ENCODE measurements at places on chromosomes 2 and 18. TPM values are rescaled to one million over a fixed set of nuclear protein-coding genes. Genes with fewer than 3 reads are reported as not detected.

MAPK4 gene
- 2.4 TPM for total RNA-seq

MPP4 gene
- total RNA-seq: 0.77 TPM

RTP5 gene
- total RNA-seq: not detected

DNA sequence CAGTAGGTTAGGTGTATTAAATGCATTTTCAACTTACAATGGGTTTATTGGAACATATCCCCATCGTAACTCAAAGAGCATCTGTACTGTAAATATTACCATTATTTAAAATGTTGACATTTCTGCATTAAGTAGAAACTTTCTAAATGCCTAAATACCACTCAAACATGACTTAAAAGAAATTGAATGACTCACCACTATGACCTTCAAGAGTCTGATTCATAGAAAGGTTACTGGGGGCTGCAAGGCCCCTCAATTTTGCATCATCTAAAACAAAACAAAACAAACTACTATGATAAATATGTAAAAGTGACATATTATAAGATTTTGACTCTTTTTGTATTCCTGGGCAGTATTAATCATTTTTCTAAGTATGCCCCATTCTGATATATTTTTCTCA, 7.6 kb downstream of the WDR35 start:
- H3K4me1 ChIP-seq: no peaks in the 10 kb centered on the region
- H3K27me3 ChIP-seq: no peaks in the 10 kb centered on the region
- H3K4me3 ChIP-seq: no peak overlapping the region
- H3K36me3 ChIP-seq: no peaks in the 10 kb centered on the region
- no peak for DNase-seq
- H3K27ac ChIP-seq: no peak overlapping the region

GRCh38 chr18:27750014-27750413, 426.9 kb downstream of the CDH2 start:
- H3K36me3 ChIP-seq: no peaks in the 10 kb centered on the region
- H3K27me3 ChIP-seq: no peaks in the 10 kb centered on the region
- H3K27ac ChIP-seq: no peak overlapping the region
- no peak overlapping the region for H3K4me3 ChIP-seq
- H3K4me1 ChIP-seq: no peaks in the 10 kb centered on the region

DNA sequence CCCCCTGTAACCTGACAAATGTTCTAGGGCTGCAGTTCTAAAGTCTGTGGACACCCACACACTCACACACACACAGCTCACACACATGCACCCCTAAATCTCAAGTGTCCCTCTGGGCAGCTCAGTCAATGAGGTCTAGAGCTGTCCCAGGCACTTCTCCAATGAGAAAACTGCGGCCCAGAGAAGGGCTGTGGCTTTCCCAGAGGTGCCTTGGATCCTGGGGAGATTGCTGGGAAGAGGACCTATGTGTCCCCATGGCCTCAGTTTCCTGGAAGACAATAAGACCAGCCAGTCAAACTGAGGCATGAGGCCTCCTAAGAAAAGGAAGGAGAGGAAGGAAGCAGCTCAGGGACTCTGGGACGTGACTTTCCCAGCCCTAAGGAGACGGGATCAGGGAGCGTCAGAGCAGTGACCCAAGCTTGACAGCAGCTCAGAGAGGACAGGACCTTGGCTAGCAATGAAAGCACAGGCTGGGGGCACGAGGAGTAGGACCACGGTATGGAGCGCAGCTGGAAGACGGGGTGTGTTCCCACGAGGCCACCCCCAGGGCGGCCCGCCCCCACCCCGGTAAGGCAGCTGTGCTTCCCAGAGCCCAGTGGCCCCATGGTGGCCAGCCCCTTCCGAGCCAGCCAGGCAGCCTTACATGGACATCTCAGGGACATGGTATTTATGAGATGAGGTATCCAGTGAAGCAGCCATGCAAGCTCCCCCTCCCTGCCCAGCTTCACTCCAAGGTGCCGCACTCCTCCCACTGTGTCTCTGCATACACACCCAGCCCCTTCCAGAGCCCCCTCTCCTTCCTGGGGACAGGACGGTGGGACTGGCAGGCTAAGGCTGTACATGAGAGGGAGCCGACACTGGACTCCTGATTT, 46.0 kb downstream of the TNS1 start:
- H3K36me3 ChIP-seq: no peaks in the 10 kb centered on the region
- H3K27me3 ChIP-seq: no peaks in the 10 kb centered on the region
- no peak overlapping the region for H3K4me3 ChIP-seq
- no peak overlapping the region for H3K27ac ChIP-seq
- peaks cover 18% of the 10 kb centered on the region for H3K4me1 ChIP-seq

- H3K4me1 ChIP-seq: no peaks in the 10 kb centered on the region
- H3K27ac ChIP-seq: no peak overlapping the region
- H3K4me3 ChIP-seq: no peak overlapping the region
- no peaks in the 10 kb centered on the region for H3K27me3 ChIP-seq
Observed at GRCh38 chr2:126700677-126701076, 44.7 kb downstream of the GYPC start.

DNA sequence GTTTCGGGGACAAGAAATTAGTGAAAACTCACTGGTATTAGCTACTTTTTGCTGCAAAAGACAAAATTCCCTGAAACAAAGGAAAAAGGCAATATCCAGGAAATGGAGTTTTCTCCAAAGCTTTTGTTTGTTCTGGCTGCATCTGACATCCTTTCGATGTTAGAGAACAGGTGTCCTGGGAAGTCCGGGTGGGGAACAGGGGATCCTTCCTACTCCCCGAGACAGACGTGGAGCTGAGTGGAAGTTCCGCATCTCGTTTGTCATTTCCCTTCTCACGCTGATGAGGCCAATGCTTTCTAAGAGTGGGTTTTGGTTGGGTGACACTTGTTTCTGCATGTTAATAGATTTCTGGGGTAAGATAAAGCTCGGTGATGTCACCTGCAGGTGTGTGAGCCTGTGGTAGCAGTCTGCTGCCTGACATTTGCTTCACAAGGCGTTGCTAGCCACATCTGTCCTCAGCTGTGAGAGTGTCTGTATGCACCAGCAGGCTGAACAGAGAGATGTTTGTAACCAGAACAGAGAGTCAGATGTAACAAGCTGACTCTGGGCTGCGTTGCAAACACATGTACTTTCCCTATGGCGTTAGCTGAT, 125.9 kb downstream of the ACOXL start:
- DNase-seq: no peak
- H3K4me3 ChIP-seq: no peak overlapping the region
- H3K27me3 ChIP-seq: no peaks in the 10 kb centered on the region

DNA sequence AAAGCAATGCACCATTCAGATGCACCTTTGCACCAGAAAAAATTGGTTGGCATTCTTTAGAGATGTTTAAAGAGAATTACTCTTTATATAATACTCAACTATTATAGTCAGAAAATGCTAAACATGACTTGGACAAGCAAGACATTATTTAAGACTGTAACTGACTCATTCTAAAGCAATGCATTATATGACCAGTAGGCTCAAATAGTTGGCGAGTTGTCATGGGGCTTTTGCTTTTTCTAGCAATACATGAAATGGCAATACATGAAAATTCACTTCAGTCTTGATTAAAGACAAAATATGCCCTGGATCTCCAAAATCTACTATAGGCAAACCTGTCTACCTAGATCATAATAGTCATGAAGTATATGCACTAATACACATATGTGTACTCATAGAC, 216.9 kb upstream of the VWC2L start:
- no peak overlapping the region for H3K27ac ChIP-seq
- no peaks in the 10 kb centered on the region for H3K36me3 ChIP-seq
- no peak overlapping the region for H3K4me3 ChIP-seq
- no peaks in the 10 kb centered on the region for H3K4me1 ChIP-seq

DNA sequence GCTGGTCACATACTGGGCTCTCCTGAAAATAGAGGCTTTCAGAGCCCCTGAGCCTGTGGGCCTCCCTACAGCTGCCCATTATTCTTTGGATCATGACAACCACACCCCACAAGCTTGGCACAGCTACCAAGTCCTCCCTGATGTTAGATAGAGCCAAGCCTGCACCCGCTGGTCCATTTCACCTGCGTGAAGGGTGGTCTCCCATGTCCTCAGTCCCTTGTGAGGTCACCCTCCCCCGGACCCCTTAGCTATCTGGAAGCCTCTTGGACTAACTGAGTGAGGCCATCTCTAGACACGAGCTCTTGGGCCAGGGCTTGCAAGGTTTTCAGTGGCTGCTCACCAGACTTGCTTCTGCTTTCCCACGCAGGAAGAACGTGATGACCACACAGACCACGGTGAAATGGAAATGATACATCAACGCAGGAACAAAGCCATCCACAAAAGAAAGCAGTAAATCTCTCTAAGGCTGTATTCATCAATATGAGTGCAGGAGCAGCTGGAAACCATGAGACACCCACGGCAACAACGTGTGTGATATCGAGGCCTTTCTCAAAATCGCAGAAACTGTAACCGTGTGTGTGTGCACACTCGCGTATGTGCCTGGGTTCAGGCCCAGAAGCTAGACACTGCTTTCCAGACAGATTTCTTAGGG, 10.1 kb upstream of the MAL start:
- H3K4me1 ChIP-seq: no peaks in the 10 kb centered on the region
- H3K36me3 ChIP-seq: no peaks in the 10 kb centered on the region
- H3K27ac ChIP-seq: no peak overlapping the region
- H3K4me3 ChIP-seq: no peak overlapping the region
- no peaks in the 10 kb centered on the region for H3K27me3 ChIP-seq
- DNase-seq: no peak

DNA sequence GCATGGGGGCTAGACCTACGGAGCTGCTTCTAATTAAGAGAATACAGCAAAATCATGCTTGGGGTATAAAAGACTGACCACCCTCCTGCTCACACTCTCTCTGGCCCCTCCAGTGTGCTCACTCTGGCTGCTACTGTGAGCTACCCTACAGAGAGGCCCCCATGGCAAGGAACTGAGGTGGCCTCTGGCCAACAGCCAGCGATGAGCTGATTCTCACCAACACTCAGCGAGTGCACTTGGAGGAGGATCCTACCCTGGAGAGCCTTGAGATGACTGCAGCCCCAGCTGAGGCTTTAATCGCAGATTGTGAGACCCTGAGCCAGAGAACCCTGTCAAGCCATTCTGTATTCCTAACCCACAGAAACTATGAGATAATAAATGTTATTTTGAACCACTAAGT, 88.2 kb downstream of the GFPT1 start:
- no peaks in the 10 kb centered on the region for H3K36me3 ChIP-seq
- H3K27me3 ChIP-seq: no peaks in the 10 kb centered on the region
- no peak overlapping the region for H3K4me3 ChIP-seq
- H3K27ac ChIP-seq: no peak overlapping the region
- peaks cover 11% of the 10 kb centered on the region for H3K4me1 ChIP-seq

DNA sequence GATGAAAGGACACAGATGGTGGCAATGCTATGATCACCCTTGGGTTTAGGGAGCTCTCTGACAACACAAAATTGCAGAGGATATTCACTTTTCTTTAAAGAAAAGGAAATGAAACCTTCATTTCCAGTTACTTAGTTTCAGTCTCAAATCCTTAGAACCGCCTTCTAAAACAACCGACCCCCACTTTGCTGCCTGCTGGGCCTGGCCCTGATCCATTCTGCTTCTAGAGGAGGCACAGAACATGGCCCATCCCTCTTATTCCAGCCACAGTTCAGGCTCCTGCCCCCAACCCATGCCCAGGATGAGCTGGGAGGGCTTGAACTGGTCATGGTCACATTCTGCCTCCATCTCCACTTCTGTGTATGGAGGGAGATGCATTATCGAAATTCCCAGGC, 311.6 kb downstream of the EN1 start:
- H3K27me3 ChIP-seq: peaks cover 9% of the 10 kb centered on the region
- no peak overlapping the region for H3K27ac ChIP-seq
- no peak for DNase-seq
- no peaks in the 10 kb centered on the region for H3K4me1 ChIP-seq
- H3K4me3 ChIP-seq: no peak overlapping the region

DNA sequence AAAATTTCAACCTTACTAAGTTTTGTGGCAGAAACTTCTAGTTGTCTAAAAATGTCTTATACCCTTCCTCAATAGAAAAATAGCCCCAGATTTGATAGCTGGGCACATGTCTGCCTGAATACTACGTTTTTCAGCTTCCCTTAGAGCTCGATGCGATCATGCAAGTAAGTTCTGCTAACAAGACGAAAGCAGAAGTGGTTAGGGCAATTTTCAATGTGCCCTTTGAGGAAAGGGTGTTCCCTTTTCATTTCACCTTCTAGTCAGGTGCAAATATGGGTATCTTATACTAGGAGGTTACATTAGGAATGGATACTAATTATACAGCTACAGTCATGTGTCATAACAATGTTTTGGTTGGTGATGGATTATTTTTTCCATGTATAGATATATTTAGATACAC, 1572.1 kb upstream of the LRRTM1 start:
- no peak overlapping the region for H3K4me3 ChIP-seq
- H3K27ac ChIP-seq: no peak overlapping the region
- H3K4me1 ChIP-seq: no peaks in the 10 kb centered on the region
- no peaks in the 10 kb centered on the region for H3K27me3 ChIP-seq

GRCh38 chr2:25664183-25664964, 9.0 kb downstream of the DTNB start:
- H3K27me3 ChIP-seq: no peaks in the 10 kb centered on the region
- DNase-seq: peak; percentile 80
- no peak overlapping the region for H3K4me3 ChIP-seq
- no peaks in the 10 kb centered on the region for H3K4me1 ChIP-seq
- H3K36me3 ChIP-seq: no peaks in the 10 kb centered on the region

- no peak overlapping the region for H3K4me3 ChIP-seq
- H3K27me3 ChIP-seq: no peaks in the 10 kb centered on the region
- DNase-seq: no peak
- H3K36me3 ChIP-seq: no peaks in the 10 kb centered on the region
Observed at GRCh38 chr18:70148039-70148938, 57.2 kb downstream of the RTTN start.

DNA sequence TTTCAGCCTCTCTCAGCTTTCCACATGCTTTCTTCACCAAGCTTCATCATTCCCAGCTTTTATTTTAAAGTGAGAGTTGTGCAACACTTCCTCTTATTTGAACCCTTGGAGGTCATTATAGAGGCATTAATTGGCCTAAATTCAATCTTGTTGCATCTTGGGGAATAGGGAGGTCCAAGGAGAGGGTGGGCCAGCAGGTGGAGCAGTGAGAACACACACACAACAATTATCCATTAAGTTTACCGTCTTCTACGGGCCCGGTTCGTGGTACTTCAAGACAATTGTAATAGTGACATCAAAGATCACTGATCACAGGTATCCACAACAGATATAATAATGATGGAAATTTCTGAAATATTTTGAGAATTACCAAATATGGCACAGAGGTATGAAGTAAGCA, 457.2 kb upstream of the SMIM21 start:
- no peaks in the 10 kb centered on the region for H3K4me1 ChIP-seq
- H3K27me3 ChIP-seq: no peaks in the 10 kb centered on the region
- H3K27ac ChIP-seq: no peak overlapping the region
